Aorta (tissue), 5 donors: ENCODE measurements at places on chromosomes 2 and 18. TPM values are rescaled to one million over a fixed set of nuclear protein-coding genes. Genes with fewer than 3 reads are reported as not detected.

GRCh38 chr2:99648906-99649789, 159.3 kb upstream of the REV1 start:
- DNase-seq, result no peak
- H3K4me3 ChIP-seq, result no peak overlapping the region
- H3K27me3 ChIP-seq, result no peaks in the 10 kb centered on the region
- no peak overlapping the region for H3K27ac ChIP-seq

GRCh38 chr18:70499218-70499691, 210.4 kb downstream of the SOCS6 start:
- no peak overlapping the region for H3K4me3 ChIP-seq
- H3K4me1 ChIP-seq, result no peaks in the 10 kb centered on the region
- DNase-seq, result no peak
- H3K27ac ChIP-seq, result no peak overlapping the region
- no peaks in the 10 kb centered on the region for H3K36me3 ChIP-seq

- no peaks in the 10 kb centered on the region for H3K27me3 ChIP-seq
- no peak for DNase-seq
- peaks cover 2% of the 10 kb centered on the region for H3K4me1 ChIP-seq
- no peak overlapping the region for H3K27ac ChIP-seq
These were observed 30.6 kb downstream of the SPATS2L start for GRCh38 chr2:200336980-200337615.

DNA sequence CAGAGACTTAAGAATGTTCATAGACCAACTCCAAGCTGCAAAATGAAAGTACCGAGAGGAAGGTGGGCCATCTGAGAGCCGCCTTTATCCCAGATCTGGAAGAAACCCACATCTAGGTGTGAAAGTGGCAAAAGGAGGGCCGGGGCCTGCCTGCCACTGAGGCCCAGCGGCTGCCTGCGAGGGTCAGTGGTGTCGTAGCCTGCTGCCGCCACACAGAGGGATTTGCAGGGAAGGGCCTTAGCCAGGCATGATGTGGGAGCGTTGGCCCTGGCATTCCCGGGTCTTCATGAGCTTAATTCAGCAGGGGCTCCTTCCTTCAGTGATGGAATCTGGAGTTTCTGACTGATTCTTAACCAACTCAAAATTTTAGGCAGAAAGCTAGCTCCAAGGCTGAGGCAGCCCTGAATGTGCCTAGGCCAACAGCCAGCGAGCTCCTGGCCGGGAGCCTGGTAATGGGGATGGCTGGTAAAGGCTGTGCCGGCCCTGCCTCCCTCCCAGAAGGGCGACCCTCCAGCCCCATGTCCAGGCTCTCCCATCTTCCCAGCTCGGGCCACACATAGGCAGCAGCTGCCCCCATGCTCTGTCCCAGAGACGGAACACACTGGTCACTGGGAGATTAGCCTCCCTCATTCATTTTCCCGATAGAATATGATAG, 230.1 kb downstream of the AGAP1 start:
- H3K27me3 ChIP-seq, result no peaks in the 10 kb centered on the region
- no peaks in the 10 kb centered on the region for H3K36me3 ChIP-seq
- no peaks in the 10 kb centered on the region for H3K4me1 ChIP-seq
- no peak overlapping the region for H3K4me3 ChIP-seq

DNA sequence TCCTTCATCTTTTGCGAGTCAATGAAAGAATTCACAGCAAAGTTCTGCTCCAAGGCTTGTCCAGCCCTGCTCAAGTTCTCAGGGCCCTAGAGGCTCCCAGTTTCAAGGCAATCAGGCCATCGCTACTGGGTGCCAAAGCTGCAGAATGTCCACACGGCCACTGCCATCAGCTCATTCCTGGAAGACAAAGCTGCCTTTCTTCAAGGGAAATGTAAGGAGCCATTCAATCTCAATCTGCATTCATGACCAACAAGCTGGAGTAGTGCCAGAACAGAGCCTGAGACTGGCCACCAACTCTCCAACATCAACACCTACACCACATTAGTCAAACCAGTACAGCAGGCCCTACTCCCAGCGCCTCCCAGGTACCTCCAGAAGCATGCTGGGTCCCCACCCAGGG, 202.2 kb downstream of the TCF4 start:
- H3K4me3 ChIP-seq, result no peak overlapping the region
- H3K4me1 ChIP-seq, result no peaks in the 10 kb centered on the region
- no peak for DNase-seq
- H3K27ac ChIP-seq, result no peak overlapping the region

DNA sequence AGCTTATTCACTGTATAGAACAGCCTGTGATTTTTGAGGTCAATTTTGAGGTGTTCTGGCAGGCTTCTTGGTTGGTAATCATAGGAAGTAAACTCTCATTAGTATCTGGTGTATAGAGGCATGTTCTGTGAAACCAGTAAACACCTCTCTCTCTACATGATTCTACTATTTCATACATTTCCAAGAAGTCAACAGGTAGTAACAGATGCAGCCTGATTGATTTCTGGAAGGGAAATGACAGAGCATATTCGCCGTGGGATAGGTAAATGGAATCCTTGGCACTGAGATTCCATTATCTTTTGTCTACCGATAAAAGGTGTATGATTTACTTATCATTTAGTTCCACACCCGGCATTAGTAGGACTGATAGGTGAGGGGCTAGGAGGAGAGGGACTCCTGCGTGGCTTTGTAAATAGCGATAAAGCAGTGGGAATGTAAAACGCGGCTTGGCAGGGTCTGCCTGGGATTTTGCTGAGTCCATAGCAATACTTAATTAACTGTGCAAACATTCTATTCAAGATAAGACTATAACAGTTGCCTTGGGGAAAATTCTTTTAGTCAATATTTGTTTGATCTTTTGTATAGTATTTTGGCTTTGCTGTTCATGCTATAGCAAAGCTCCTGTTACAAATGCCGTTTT, 32.3 kb downstream of the LYPD6B start:
- no peaks in the 10 kb centered on the region for H3K36me3 ChIP-seq
- peaks cover 6% of the 10 kb centered on the region for H3K4me1 ChIP-seq
- no peak overlapping the region for H3K27ac ChIP-seq
- no peak overlapping the region for H3K4me3 ChIP-seq
- H3K27me3 ChIP-seq, result no peaks in the 10 kb centered on the region

- no peak for DNase-seq
- H3K27me3 ChIP-seq, result no peaks in the 10 kb centered on the region
- no peaks in the 10 kb centered on the region for H3K36me3 ChIP-seq
- H3K4me3 ChIP-seq, result no peak overlapping the region
These were observed 407.0 kb upstream of the KCNJ3 start for GRCh38 chr2:154291511-154291910.

DNA sequence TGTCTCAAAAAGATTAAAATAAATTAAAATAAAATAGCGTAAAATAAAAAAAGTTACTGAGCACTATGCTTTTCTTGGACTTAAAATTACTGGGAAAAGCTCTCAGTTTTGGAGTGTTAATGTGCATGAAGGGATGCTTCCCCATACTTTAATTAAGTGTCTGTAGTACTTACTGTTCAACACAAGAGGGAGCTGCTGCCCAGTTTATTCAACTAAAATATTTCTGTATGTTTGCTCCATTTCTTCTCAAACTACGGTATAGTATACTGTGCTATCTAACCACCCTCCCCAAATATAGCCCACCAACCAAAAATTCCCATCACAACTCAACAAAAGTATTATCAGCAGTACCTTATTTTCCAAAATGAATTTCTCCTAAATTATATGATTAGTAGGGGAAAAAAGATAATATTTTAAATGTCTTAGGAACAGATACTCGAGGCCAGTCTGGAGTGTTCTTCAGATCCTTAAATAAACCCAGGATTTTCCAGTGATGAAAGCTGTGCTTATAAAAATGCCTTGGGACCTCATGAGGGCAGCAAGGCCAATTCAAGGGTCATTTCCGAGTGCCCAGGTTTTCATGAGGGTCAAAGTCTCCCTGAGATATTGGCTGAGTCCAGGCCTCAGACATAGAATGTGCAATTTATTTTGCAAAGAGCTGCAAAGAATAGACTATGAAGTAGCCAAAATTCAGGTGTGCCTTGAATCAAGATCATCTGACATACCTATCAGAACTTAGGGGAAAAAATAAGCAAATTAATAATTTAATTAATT, 64.1 kb downstream of the CHRNA1 start:
- no peaks in the 10 kb centered on the region for H3K36me3 ChIP-seq
- H3K27me3 ChIP-seq, result no peaks in the 10 kb centered on the region
- H3K27ac ChIP-seq, result no peak overlapping the region
- no peaks in the 10 kb centered on the region for H3K4me1 ChIP-seq

DNA sequence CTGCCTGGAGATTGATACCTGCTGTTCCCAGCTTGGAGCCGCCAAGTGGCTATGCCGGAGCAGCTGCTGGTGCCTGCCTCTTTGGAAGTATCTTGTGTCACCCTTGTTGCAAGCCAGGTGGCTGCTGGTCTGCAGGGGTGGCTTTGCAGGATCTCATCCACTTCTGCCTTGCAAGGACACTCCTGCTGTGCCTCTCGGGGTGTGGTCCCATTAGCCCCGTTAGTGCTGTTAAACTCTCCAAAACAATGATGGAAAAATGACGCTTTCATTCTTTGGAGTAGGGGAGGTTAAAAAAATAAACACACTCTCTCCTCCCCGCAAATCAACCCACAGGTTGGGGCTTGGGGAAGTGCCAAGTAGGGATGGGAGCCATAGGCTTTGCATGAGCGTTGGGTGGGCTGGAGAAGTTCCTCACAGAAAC, 352.8 kb downstream of the RNF144A start:
- H3K36me3 ChIP-seq, result no peaks in the 10 kb centered on the region
- no peak overlapping the region for H3K4me3 ChIP-seq
- H3K4me1 ChIP-seq, result no peaks in the 10 kb centered on the region

DNA sequence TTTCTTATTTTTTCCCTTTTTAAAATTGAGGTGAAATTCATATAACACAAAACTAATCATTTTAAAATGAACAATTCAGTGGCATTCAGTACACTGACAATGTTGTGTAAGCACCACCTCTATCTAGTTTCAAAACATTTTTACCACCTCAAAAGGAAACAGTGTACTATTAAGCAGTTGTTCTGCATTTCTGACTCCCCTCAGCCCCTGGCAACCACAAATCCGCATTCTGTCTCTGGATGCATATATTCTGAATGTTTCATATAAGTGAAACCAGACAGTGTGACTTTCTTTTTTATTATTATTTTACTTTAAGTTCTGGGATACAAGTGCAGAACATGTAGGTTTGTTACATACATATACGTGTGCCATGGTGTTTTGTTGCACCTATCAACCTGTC, 19.2 kb upstream of the TANK start:
- H3K4me3 ChIP-seq, result no peak overlapping the region
- no peaks in the 10 kb centered on the region for H3K4me1 ChIP-seq
- no peak for DNase-seq
- H3K27me3 ChIP-seq, result no peaks in the 10 kb centered on the region

DNA sequence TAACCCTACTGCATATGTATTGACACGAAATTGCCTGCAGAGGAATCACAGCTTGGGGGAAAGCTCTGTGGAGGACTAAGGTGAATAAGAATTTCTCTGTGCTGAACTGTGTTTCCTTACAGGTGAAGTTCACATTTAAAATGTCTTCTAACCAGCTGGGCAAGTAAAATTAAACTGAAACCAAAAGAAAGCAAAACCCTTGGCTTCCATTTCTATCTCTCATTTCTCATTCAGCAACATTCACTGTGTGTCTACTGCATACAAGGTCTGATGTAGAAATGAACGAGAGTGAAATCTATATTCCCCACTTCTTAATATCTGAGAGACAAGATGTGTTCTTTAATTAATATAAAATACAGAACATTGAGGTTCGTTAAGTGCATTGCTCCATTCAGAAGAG, 397.3 kb downstream of the SOX11 start:
- no peak overlapping the region for H3K27ac ChIP-seq
- H3K36me3 ChIP-seq, result no peaks in the 10 kb centered on the region
- H3K4me3 ChIP-seq, result no peak overlapping the region
- H3K27me3 ChIP-seq, result no peaks in the 10 kb centered on the region
- no peaks in the 10 kb centered on the region for H3K4me1 ChIP-seq

DNA sequence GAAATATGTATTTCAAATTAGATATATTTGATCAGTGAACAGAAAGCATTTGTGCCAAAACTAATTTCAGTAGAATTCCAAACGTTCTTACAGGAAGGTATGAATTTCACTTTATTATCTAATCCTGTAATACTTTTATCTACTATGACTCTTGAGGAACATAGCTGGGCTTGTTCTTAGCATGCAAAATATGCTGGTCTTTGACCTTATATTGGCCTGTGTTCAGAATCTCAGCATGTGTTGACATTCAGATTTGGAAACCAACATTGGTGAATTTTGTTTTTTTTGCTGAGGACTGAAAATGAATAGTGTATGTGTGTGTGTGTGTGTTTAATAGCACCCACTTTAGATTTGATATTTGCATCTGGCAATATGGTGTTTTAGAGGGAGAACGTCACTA, 112.2 kb downstream of the MEIS1 start:
- no peak overlapping the region for H3K27ac ChIP-seq
- H3K27me3 ChIP-seq, result no peaks in the 10 kb centered on the region
- H3K4me3 ChIP-seq, result no peak overlapping the region
- H3K4me1 ChIP-seq, result peaks cover 5% of the 10 kb centered on the region
- DNase-seq, result no peak
- no peaks in the 10 kb centered on the region for H3K36me3 ChIP-seq

DNA sequence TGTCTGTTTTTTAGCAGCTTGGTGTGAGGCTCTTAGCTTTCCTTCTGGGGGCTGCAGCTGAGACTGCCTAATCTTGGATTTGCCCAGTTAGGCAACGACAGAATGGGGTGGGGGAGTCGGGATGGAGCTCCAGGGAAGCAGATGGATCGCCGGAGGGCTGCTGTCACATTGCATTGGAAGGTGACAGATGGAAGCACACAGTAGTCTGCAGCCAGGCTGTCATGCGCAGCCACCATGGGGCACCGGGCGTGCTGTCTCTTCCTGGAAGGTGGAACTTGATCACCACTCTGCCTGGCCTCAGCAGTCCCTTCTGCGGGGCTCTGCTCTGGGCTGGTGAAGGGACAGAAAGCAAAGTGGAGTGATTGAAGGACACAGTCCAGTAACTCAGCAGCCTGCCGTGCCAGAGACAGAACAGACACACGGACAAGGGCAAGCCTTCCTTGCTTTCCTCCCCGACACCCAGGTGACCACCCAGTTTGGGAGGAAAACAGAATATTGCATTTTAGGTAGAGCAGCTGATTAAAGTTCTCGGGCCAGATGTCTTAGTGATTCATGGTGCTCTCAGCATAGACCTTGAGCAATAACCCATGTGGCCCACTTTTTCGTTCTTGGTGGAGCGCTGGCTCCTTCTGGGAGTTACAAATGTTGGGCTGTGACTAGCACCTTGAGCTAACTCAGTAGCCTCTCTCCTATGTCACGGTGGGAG, 40.9 kb downstream of the RNF144A start:
- no peaks in the 10 kb centered on the region for H3K36me3 ChIP-seq
- no peak overlapping the region for H3K27ac ChIP-seq
- H3K27me3 ChIP-seq, result no peaks in the 10 kb centered on the region
- no peak overlapping the region for H3K4me3 ChIP-seq

- H3K4me1 ChIP-seq, result no peaks in the 10 kb centered on the region
- H3K27me3 ChIP-seq, result no peaks in the 10 kb centered on the region
- no peak overlapping the region for H3K27ac ChIP-seq
These were observed 204.0 kb downstream of the ARL4C start for GRCh38 chr2:234292962-234293243.

- DNase-seq, result no peak
- no peaks in the 10 kb centered on the region for H3K36me3 ChIP-seq
- no peak overlapping the region for H3K27ac ChIP-seq
These were observed 62.8 kb upstream of the AFF3 start for GRCh38 chr2:100205174-100205573.

ABI2 gene
- polyA plus RNA-seq, result 23.3 TPM

UPP2 gene
- not detected for polyA plus RNA-seq

INPP5D gene
- 0.95 TPM for polyA plus RNA-seq

INHA gene
- 3.6 TPM for polyA plus RNA-seq
